ENCODE measurements at places on chromosomes 2 and 18.
A peak's percentile ranks its signal among the peaks of the same experiment; 100 is the strongest.

- no peak for DNase-seq
Measured at GRCh38 chr2:217788669-217789002, 214.2 kb downstream of the TNS1 start.

DNA sequence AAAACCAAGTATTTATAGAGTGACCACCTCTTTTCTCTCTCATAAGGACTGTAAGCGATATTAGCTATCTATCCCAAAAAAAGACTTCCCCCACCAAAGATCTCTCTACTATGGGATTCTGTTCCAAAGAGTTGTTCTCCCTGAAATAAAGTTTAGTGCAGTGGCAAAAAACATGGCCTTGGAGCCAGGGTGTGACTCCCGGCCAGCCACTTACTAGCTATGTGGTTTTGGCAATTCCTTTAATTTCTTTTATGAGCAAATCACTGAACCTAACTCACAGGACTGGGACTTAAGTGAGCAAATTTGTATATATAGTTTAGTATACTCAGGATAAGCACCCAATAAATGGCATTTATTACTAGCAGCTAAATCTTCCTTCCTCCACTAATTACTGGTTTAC lies 42.6 kb downstream of the SESTD1 start:
- no peak for DNase-seq

DNA sequence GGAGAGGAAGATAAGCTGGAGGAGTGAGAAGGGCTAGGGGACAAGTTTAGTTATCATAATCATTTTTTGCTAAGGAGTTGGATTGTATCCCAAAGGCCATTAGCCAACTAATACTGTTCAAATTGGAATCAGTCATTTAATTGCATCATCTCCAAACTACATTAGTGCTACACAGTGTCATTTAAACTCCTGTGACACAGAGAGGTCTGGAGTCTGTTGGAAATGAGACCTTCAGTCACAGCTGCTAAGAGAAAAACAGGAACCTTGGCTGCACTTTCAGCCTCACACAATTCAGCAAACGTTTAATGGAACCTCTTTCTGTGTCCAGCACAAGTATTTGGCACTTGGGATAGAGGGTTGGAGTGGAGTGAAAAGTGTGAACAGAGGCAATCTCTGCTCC lies 175.5 kb upstream of the MGAT5 start:
- no peak for DNase-seq

GRCh38 chr2:11521775-11522174 lies 12.1 kb upstream of the GREB1 start:
- DNase-seq: no peak

DNA sequence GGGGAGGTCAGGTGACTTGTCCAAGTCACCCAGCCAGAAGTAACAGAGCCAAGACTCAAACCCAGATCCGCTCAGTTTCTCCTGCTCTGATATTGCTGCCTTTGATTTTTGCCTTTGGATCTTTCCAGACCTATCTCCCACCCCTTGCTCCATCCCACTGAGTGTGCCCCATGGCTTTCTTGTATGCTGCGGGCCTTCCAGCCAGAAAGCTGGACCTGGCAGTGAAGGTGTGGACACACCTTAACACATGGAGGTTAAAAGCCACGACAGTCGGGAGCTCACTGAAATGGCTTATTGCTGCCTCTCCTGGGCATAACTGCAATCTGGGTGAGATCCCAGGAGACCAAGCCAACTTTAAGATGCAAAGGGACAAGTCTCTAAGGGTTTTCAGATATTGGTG lies 86.7 kb downstream of the LONRF2 start:
- no peak for DNase-seq

DNA sequence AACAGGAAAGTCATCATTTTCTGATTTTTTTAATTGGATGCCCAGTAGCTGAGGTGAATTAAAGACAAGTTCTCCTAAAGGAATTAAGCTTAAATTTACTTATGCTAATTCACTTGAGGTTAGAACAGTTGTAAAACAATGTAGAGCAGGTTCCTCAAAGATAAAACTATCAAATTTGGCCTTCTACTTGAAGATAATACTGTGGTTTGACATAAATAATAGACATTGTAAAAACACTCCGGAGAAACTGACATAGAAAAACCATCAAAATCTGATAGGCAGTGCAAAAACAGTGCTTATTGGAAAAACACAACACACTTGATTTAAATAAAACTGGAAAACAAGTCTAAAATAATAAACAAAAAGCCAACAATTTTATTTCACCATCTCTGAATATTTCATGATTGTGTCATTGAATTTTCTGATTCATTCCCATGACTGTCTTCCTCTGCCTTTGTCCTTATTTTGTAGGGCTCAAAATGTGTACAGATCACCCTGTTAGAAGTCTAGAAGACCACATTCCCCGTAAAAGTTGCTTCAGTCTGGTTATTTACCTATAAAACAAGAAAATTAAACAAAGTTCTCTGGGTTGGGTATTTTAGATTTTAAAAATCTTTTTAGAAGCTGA lies 28.3 kb upstream of the SLC40A1 start:
- no peak for DNase-seq

- DNase-seq: no peak
Measured at GRCh38 chr2:233471291-233472035, 95.1 kb downstream of the USP40 start.

DNA sequence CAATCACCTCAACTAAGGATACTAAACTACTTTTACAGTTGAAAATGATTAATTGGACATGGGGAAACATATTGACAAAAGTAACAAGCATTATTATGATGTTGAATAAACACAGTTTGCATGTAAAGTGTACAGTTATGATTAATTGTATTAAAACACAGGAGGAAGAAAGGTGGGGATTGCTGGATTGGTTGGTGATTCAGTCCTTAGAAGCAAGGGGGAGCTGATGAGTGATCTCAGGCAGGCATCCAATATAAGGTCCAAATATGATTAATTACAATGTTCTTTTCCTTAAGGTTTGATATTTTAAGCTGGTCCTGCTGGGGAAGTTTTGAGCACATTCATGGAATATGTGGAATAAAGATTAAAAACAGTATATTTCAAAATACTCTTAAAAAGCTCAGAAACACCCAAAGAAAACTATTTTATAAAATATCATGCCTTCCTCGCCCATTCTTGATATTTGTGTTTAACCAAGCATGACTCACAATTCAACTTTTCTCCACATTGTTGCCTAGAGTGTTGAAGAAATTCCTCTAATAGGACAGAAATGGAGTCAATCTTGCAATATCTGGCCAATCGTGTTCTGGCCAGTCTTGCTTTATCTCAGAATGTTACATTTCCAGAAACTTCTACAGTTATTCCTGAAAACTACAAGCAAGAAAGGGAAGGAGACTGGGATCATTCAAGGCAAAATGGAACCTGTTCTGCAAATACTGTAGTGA lies 268.2 kb downstream of the RPIA start:
- DNase-seq: no peak

GRCh38 chr2:193476171-193476800 lies 1281.6 kb upstream of the TMEFF2 start:
- no peak for DNase-seq

GRCh38 chr2:57802243-57802642 lies 244.4 kb upstream of the VRK2 start:
- DNase-seq: no peak

GRCh38 chr18:25832001-25832604 lies 258.3 kb downstream of the SS18 start:
- DNase-seq: no peak

- DNase-seq: no peak
Measured at GRCh38 chr2:108316033-108316432, 27.3 kb downstream of the SULT1C2 start.

- no peak for DNase-seq
Measured at GRCh38 chr2:98063291-98063854, 23.6 kb upstream of the VWA3B start.

- DNase-seq: no peak
Measured at GRCh38 chr18:12049978-12050811, 43.4 kb upstream of the ANKRD62 start.

DNA sequence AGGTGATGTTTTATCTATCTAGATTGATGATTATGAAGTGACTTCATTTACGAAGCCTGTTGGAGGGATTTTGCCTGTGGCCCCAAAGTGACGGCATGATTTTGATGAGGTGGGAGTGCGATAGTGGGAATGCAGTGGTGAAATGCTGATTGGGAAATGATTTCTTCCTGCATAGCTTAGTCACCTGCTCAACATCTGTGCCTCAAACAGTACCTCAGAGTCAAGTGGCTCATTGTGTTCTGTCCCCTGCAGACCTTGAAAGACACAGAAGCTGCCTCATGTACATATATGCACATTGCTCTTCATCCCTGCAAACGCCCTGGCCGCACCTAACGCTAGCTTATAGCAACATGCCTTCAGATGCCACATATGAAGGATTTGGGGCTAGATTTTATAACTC lies 201.2 kb downstream of the TPGS2 start:
- DNase-seq: no peak

GRCh38 chr2:238955648-238956531 lies 108.0 kb downstream of the TWIST2 start:
- DNase-seq: no peak

DNA sequence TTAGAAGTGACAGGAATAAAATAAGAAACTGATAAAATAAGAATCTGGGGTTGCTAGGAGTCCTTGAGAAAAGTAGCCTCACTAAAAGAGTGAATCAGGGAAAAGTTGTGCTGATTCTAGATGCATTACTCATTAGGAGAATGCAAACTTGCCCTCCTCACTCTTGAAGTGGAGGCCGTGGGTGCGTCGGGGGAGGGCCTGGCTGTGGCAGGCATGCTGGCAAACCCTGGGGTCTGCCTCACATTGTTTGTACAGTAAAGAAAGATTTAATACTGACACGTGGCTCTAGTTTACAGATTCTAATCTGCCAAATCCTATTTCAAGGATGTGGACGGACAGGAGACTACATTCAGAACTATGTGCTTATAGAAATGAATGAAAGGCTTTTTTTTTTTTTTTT lies 41.9 kb downstream of the TANC1 start:
- DNase-seq: no peak

DNA sequence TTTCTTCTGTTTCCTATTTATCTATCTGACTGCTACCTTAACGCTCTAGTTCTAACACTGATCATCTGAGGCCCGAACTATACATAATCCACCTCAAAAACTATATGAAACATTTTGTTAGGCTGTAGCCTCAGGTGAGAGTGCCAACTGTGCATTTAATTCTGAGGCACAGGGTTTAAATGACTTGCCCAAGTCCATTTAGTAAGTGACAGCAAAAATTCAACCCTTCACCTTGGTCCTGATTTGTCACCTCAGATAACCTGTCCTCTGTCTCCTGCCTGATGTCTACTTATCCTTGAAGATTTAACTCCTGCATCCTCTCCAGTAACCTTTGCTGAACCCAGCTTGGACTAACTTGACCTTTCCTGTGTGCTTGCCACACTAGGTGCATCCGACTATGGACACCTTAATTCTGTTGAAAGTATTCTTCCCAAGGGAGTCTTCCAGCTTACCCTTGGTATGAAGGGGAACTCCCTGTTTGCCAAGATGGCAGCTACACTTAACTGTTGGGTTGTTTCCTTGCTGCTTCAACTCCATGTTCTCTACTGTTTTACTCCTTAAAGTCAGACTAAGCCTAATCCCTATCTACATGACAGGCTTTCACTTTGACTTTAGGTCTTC lies 23.5 kb downstream of the CD302 start:
- DNase-seq: no peak

DNA sequence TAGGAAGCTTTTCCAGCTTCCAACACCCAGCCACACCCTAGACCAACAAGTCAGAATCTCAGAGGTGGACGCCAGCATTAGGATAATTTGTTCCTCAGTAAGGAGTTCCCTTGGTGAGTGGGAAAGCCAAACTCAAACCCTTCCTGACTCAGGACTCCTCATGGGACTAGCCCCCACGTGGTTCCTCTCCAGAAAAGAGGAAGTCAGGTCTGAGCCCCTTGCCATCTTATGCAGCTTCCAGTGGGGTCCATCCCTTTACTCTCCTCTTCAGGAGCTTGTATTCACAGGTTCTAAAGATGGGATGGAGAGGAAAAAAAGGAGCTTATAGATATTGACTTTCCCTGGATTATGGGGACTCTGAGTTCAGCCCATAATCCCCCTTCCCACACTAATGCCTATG lies 14.8 kb upstream of the NOTO start:
- no peak for DNase-seq

GRCh38 chr18:45626330-45627203 lies 11.3 kb downstream of the SLC14A2 start:
- no peak for DNase-seq

- DNase-seq: no peak
Measured at GRCh38 chr2:174246944-174247381, 1.4 kb downstream of the OLA1 start.

DNA sequence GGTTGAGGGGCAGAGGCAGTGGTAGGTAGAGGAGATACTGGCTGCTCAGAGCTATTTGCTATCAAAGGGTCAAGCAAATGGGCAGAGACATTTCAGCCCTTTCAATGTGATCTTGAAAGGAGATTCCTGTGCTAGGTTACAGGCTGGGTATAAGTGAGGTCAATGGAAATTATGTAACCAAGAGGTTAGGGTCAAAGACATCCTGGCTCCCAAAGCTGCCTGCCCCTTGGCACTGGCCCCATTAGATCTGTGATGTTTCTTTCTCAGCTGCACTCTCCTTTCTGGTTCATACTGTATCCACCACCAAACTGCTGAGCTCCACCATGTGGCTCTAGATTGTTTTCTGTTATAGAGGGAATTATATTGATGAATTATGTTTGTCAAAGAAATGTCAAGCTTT lies 200.4 kb downstream of the AGPS start:
- DNase-seq: no peak

GRCh38 chr2:64865073-64865830 lies 123.9 kb upstream of the SLC1A4 start:
- DNase-seq: peak; percentile 51

DNA sequence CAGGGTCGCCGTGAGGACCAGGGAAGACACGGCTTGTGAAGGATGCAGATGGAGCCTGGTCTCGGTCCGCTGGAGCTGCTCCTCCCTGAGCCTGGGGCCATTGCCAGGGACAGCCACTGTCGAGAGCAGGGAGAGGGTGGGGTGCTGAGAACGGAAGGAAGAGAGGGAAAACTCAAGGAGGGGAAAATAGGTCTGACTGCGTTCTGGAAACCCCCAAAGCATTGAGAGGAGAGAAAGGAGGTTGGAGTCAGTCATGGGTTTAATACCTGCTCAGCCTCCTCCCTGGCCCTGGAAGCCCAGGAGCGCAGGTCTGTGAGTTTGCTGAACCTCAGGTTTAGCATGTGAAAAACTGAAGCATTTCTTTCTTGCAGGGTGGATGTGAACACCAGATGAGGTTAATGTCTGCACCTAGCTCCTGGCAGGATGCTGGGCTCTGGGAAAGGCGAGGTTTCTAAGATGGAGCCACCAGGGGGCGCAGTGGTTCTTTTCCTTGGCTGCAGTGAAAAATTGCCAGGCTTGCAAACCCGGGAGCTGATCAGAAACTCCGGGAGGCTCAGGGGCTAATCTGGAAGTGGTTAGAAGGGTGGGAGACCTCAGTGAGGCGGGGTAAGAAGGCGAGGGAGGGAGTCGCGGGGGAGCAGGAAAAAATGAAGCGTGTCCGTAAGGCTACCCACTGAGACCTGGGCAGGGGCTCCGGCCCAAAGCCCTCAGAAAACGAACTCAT lies 33.6 kb upstream of the RNF149 start:
- peak; percentile 38 for DNase-seq

- no peak for DNase-seq
Measured at GRCh38 chr2:86062043-86062442, 43.6 kb downstream of the POLR1A start.

Data from stimulated activated CD4-positive, alpha-beta T cell treated with anti-CD3 and anti-CD28 coated beads, TNF-alpha, amount 100 ng/mL, for 4 hours (primary cell).